ENCODE measurements at places on chromosomes 3 and 15.

DNA sequence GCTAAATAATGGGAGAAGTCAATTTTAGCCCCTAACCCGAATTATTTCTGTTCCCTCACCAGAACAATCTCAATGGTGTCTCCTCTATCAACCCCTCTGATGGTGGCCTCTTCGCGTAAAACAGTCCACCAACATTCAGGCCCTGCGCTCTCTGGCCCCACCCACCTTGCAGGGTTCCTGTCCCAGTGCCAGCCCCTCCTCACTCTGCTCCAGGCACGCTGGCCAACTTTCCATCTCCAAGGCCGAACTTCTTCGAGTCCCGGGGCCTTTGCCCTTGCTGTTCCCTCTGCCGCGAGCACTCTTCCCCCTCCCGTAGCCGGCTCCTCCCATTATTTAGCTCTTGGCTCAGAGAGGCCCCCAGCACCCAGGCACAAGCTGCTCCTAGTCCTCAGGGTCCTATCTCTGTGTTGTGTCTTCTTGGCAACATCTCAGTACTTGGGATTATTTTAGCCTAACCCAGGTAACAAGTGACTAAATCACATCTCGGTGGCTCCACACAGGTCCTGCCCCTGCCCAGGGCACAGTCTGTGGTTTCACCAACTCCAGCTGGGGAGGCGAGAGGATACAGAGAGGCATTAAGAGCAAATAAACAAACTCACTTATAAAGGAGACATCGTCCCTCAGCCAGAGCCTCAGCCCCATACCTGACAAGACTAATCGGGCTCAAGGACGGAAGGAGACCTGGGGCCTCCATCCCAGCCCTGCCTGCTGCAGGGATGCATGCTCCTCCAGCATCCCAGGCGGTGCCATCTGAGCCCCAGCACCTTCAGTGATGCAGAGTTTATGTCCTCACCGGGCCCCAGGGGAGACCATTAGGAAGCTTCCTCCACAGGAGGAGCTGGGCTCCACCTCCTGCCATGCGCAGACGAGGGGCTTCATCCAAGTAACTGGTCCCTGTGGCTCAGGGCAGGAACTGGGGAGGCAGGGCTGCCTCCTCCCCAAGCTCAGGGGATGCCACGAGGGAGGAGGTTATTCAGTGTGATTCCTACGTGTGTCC lies 19.7 kb upstream of the IQSEC1 start:
- DNase-seq = no peak

DNA sequence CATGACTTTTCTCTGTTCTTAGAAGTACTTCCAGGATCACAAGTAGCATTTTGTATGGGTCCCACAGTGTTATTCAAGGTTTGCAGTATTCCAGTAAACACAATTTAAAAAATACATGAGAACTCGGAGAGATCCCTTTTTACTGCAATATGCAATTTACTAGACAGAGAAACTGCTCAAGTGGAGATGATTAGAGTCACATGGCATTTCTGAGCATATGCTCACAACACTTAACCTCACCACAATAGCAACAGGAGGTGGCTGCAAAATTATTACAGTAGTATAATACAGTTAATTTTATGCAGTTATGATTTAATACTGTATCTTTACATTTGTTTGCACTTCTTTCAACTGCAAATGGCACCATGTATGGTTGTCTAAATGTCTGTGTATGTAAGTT lies 87.5 kb downstream of the PIK3CB start:
- no peak for DNase-seq

GRCh38 chr3:33908250-33908851 lies 109.9 kb downstream of the PDCD6IP start:
- no peak for DNase-seq

DNA sequence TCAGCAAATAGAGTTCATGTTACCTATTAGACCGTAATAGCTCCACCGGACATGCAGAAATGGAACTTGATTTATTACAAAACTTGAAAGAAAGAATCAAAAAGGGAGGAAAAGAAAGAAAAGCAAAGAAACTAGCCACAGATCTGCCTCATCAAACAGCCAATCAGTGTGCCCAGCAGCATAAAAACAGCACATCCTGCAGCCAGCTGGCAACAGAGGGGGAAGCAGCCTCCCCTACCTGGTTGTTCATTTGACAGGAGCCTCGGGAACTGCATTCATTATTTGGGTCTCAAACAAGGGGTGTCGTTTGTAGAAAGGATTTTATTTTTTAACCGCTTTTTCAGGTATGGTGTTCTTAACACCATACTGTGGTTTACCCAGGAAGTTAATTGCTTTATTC lies 181.5 kb upstream of the TOPAZ1 start:
- no peak for DNase-seq

GRCh38 chr15:88835646-88836045 lies 32.4 kb downstream of the ACAN start:
- DNase-seq = no peak

DNA sequence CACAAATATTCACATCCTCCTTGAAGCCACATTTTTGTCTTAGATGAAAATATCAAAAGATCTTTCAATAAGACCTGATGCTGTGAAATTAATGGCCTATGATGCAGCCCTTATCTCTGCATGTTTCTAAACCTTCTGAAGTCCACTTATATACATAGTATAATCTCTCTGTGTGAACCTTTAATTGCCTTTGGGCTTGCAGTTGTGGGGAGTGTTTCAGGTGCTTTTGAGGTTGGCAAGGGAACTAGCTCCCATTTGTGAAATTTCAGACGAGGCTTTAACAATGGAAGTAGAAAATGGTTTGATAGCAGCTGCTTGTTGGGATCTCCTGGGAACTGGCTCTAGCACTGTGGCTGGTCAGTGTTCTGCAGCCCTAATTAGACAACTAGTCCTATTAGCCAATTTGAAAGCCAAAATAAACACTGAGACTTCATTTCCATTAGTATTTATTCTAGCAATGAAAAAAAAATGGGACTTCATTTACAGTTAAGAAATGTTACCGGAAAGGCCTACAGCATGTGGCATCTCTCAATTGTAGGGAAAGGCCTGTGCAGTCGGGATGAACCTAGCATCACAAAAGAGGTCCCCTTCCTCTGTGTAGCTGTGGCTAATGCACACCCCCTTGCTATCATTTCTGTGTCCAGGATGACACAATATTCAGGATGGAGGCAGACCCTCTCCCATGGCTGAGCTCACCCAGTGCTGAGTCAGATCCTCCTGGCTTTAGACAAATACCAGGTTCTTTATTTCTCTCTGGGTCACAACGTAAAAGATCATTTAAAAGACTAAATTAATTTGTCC lies 140.7 kb upstream of the TRIM42 start:
- no peak for DNase-seq

DNA sequence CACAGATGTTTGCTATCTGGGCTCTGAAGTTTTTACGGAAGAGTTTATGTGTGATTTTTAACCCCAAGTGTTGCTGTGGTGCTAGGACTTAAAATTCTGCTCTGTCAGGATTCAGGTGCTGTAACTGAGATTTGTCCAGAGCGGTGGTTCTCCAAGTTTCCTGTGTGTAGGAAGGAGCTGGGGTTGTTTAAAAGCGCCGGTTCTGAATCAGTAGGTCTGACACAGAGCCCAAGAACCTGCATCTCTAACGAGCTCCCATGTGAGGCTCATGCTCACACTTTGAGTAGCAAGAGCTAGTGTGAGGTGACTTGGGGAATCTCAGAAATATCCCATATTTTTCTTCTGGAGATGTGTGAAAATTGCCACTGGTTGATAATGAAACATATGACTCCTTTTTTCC lies 325.5 kb downstream of the SATB1 start:
- DNase-seq = no peak

GRCh38 chr3:115999001-115999585 lies 375.8 kb downstream of the GAP43 start:
- peak; percentile 69 for DNase-seq

GRCh38 chr15:79878078-79878705 lies 18.6 kb downstream of the MTHFS start:
- DNase-seq = no peak

DNA sequence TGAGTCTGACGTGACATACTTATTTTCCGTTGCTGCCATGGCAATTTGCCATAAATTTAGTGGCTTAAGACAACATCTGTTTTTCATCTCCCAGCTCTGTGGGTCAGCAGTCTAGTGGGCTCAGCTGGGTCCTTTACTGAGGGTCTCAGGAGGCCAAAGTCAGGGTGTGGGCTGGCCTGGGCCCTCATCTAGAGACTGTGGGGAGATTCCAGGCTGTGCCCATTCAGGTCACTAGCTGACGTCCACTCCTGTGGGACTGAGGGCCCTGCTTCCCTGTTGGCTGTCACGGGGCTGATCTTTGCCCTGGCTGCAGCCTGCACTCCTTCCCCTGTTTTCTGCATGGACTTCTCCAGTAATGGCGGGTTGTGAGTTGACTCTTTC lies 19.1 kb downstream of the FGD5 start:
- no peak for DNase-seq

DNA sequence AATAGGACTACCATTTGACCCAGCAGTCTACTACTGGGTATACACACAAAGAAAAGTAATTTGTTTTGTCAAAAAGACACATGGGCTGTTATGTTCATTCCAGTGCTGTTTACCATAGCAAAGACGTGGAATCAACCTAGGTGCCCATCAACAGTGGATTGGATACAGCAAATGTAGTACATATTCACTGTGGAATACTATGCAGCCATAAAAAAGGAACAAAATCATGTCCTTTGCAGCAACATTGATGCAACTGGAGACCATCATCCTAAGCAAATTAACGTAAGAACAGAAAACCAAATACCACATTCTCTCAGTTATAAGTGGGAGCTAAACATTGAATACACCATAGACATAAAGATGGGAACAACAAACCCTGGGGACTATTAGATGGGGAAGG lies 25.8 kb downstream of the BBX start:
- DNase-seq = no peak

- DNase-seq = no peak
These were observed 44.4 kb upstream of the GALNT15 start for GRCh38 chr3:16130066-16130465.

- DNase-seq = no peak
These were observed 221.6 kb upstream of the LMCD1 start for GRCh38 chr3:8279886-8280550.

DNA sequence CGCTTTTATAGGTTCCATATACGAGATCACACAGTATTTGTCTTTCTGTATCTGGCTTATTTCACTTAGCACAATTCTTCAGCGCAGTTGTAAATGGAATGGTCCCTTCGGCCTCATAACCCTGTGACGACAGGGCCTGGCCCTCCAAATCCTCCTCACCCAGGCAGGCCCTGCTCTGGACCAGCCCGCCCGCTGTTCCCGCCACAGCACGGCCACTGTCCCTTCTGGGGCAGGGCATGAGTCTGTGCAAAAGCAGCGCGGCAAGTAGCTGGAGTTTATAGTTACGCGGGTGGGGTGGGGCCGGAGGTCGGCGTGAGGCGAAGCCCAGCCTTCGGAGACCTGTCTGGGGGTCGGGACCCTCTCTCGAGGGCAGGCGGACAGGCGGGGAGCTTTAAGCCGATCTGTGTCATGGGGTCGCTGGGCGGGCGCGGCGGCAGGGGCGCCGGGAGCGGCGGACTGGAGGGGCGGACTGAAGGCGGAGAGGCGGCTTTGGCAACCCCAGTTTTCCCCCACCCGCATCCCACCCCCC lies 543 bp downstream of the ARPIN start:
- DNase-seq = peak; percentile 72

GRCh38 chr3:55190331-55190730 lies 262.5 kb upstream of the LRTM1 start:
- DNase-seq = no peak

DNA sequence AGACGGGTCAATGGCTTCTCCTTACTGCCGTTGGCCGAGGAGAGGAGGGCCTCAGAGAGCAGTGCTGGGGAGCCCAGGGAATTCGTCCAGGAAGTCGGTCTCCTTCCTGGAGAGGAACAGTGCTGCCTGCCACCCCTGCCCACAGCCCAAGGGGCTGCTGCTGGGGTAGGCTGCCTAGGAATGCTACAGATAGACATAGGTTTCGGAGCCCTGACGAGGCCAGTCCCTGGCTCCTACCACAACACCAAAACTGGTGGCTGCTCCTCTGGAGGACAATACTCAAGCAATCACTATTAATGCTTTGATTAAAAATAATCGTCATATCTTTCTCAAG lies 30.5 kb downstream of the ANP32A start:
- DNase-seq = no peak

- no peak for DNase-seq
These were observed 206.0 kb upstream of the WNT5A start for GRCh38 chr3:55692957-55693558.

DNA sequence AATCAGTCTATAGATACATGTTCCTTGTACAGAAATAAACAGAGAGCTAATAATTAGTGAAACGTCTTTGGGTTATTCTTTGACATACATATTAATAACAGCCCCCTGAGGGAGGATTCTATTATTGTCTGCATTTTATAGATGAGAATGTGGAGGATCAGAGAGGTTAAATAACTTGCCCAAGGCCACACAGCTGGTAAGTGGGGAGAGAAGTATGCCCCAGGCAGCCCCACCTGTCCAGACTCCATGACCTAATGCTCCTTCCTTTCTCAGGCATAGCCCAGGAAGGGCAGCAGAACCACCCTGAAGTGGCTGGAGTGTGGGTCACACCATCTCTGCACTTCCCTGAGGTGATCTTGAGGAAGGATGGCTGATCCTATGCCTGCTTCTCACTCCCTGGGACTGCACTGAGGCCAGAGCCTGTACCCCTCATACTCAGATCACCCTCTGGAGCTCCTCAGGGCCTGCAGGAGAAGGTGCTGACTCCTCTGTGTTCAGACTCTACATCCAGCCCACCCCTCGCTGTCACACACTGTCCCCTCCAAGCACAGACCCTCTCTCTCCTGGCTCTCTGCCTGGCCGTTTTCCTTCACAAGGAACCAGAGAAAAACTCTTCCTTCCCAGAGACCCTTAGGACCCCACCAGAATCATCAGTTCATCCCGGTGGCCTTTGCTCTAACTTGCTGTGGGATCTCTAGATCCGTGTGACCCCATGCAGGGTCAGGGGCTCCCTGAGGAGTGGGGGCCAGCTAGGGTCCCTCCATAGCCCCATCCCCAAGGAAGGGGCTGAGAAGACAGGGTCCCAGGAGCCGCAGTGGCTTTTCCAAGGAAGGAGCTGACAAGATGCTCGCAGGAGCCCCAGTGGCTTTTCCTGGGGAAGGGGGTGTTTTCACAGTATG lies 4.4 kb upstream of the HHATL start:
- no peak for DNase-seq

DNA sequence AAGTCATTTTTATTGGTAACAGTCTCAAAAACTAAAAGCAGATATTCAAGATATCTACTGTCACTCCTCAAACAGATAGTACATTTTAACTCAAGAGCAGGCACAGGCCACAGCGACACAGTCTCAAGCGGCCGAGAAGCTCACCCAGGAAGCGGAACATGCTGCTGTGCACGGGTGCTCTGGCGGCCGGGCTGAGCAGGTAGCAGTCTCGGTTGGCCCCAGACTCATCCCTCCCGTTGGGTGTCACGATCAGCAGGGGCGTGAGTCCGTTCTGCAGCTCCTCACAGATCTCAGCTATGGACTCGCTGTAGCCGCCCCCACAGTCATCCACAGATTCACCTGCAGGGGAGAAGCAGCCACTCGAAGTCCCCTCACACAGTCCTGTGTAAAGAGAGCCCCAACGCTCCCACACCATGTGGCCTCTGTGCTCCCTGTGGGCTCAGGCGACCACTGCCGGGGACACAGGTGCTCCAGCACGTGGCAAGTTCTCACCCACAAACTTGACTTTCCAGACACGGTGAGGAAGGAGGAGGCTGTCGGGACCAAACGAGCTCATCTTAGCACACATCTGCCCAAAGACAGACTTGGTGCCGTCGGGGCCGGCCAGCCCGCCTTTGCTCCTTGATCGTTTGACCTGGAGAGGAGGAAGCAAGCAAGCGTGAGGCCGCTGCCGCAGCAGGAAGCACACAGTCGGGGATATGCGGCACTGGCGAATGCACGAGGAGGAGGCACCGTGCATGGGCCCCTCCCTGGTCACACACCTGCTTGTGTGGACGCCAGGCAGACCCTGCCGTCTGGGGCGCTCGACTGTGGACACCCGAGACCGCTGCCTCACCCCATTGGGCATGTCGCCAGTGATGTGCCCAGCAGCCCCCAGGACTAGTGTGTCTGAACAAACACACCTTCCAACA lies 17.7 kb upstream of the OCA2 start:
- no peak for DNase-seq

Measured in retina (tissue), 1 donor.